ENCODE measurements at places on chromosomes 4 and X. TPM values are rescaled to one million over a fixed set of nuclear protein-coding genes. Genes with fewer than 3 reads are reported as not detected.

The LAMP2 gene
- polyA plus RNA-seq: 93.9 TPM

DNA sequence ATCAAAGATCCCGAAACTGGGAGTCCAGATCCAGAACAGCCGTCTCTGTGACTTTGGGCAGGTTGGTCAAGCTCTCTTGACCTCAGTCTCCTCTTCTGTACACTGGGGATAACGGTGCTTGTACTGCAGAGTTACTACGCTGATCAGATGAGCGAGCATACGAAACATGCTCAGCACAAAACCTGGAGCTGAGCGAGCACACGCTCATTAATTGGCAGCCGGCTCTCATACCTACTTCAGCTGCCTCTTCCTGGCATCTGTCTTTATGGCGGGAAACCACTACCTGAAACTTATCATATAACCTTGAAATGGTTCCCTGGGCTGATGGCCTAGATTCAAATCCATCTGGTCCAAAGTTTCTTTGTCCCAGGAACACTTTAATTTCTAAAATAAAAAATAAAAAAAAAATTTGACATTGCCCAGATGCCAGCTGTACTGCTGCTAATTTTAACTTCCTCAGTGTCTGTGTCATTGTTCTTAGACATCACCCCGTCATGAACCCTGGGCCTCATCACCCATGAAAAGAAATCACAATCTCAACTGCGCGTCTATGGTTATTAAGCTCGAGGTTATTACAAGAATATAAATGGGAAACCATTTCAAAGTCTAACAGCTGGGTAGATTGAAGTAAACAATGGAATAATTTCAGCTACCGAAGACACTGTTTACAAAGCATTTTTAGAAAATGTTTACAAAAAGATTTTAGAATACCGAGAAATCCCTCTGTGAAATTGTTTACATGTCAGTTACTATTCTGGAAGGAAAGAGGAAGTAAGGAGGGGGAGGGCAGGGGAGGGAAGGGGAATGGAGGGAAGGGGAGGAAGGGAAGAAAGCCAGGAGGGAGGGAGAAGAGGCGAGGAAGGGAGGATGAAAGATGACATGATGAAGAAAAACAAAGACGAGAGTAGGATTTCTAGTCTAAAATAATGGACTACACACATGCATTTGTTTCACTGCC is 49.0 kb downstream of the CRMP1 start:
- DNase-seq: peak; percentile 51

DNA sequence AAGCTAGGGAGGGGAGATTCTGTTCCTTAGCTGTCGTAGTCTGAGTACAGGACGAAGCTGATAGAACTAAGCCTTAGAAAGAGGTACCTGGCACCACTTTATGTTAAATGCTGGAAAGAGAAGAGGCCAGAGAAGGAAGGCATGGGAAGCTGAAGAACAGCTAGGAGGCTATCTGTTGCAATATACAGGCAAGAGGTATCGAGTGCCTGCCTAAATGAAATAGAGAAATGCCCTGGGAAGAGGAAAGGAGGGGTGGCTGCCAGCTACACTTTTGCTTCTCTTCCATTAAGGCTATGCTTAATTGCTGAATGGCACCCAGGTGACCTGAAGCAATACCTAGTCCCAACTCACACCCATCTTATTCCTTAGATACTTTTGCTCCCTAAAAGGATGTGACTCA is 380.4 kb upstream of the FGF13 start:
- DNase-seq: no peak

GRCh38 chr4:172547724-172548123 is 620.9 kb upstream of the GALNT7 start:
- DNase-seq: no peak

DNA sequence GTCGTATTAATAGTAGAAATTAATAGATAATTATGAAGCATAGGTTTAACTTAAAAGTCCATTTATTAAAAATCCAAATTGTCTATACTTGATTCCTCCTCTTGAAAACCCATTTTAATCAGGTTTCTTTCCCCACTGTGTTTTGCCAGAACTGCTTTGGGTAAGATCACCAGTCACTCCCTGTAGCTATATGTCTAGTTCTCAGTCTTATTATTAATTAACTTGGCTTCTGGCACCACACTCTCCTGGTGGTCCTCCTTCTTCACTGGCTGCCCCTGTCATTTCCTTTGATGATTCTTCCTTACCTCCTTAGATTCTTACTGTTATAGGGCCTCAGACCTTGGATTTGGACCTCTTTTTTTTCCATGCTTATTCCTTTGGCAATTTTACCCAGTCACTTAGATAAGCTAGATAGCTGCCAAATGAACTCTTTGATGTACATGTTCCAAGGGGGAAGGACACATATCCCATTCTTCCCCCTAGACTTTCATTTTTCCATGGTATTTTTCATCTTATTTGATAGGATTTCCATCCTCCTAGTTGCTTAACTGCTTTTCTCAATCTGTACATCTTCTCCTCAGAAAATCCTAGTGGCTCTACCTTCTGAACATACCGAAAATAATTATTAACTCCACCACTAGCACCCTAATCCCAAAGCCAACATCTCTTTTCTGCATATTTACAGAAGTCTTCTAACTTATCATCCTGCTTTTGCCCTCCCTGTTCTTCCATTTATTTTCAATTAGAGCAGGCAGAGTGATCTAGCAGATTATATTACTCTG is 24.5 kb downstream of the GIMD1 start:
- DNase-seq: no peak

DNA sequence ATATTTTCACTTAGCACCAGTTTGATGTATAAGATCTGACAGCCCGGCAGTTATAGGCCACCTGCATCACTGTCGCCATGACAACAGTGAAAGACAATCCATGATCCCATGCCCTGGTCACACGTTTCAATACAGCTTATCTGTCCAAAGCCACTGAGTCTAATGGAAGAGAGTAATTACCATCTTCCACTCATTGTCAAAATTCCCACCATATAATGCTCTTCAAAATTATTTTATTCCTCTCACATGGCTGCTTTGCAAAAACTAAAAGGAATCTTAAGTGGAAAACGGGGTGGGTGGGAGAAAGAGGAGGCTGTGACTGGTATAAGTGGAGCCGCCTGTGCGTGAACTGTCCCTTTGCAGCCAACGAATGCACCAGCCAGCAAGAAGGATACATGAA is 44.2 kb downstream of the MAML3 start:
- no peak for DNase-seq

DNA sequence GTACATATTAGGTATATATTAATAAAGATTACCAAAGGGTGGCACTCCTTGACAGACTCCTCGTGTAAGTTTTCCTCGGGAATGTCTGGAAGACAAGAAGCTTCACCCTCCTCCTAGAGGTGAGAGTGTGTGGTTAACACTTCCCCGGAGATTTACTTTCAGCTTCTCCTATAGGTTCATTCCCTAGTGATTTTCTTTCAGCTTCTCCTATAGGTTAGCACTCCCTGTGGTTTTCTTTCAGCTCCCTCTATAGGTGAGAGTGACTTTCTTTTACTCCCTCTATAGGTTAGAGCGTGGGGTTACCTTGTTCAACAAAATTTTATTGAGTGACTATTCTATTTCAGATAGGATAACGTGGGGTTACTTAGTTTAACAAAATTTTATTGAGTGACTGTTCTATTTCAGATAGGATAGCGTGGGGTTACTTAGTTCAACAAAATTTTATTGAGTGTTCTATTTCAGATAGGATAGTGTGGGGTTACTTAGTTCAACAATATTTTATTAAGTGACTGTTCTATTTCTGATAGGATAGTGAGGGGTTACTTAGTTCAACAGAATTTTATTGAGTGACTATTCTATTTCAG is 106.0 kb upstream of the PLAC1 start:
- DNase-seq: no peak

GRCh38 chr4:85828027-85828890 is 353.3 kb downstream of the ARHGAP24 start:
- DNase-seq: no peak

DNA sequence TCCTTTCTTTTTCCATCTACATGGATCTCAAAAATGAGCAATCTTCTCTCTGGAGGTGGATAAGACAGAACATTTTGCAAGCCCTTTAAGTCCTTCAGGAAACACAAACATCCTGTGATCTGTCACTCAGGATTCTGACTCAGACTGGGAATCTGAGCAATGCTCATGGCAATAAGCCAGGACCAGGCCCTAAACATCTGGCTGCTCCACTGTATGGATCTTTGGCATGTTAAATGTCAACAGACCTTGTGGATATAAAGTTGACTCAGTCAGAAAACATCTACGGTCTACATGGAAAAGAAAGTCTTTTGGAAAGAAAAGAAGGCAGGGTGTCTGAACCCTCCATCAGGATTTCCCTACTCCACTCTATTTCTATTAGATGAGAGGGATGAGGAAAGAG is 17.8 kb upstream of the CHIC2 start:
- no peak for DNase-seq

GRCh38 chr4:99574530-99575324 is at the start of gene MTTP:
TSS of gene MTTP (plus strand) at chr4:99574824. CDS start at chr4:99574910, 86 bp downstream.
- no peak for DNase-seq

DNA sequence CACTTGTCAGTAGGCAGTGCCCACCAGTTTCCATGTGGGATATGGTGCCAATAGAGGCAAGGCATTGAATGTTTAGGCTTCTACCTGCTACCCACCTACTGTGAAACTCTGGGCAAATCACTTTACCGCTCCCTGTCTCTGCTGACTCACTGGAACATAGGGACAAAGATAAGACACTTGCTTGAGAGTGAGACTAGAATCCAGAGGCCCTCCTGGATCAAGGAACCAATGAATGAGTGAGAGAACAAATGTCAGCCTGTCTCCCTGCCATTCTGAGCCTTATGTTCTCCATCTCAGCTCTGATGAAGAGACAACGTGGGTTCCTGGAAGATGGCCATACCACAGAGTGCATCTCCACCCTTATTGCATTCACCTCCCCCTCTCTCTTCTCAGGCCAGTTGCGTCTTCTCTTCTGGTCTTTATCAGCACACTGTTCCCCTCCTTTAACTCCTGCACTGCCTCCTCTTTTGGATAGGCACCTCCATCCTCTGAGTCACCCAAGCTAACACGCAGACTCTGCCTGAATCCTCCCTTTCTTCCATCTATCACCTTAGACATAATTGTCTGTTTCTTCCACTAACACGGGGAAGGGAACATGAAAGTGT is 15.4 kb upstream of the PRRG3 start:
- no peak for DNase-seq
